ENCODE measurements at places on chromosomes 4 and X.

GRCh38 chr4:134544303-134544770 is 342.7 kb upstream of the PABPC4L start:
- DNase-seq = no peak

GRCh38 chrX:41688835-41689234 is at the start of gene GPR34:
Gene GPR34, plus strand, starts transcription at chrX:41688973. Its CDS starts 6,661 bp downstream, at chrX:41695634.
- DNase-seq = no peak

DNA sequence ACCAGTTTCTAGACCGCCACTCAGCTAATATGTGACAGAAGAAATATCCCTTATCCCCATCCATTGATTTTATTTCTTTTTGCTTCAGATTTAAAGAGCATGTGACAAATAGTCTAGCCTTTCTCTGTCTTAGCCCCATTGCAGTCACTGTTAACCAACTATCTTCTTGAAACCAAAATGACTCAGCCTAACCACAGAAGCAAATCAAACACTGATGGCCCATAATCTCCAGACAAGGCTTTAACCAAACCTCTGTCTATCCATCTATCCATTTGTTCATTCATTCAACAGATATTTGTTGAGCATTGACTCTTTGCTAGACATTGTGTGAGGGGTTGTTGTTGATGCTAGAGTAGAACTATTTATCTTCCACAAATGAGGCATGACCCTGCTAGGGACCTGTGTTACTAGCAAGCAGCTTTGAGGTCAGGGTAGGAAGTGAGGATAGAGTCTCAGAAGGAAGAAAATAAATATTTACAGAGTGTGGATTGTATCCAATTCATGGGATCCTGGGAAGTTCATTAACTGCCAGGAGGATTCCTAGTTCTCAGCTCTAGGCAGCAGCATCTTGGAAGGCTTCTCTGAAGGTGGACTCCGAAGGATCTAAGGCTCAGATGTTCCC is 22.5 kb downstream of the HNRNPH2 start:
- no peak for DNase-seq

GRCh38 chr4:10054571-10055041 is 33.3 kb upstream of the SLC2A9 start:
- DNase-seq = no peak
